AG10803 (cell line): ENCODE measurements at places on chromosomes 12 and 14.

- no peak for DNase-seq
These were observed 30.3 kb downstream of the CORO1C start for GRCh38 chr12:108700833-108701541.

DNA sequence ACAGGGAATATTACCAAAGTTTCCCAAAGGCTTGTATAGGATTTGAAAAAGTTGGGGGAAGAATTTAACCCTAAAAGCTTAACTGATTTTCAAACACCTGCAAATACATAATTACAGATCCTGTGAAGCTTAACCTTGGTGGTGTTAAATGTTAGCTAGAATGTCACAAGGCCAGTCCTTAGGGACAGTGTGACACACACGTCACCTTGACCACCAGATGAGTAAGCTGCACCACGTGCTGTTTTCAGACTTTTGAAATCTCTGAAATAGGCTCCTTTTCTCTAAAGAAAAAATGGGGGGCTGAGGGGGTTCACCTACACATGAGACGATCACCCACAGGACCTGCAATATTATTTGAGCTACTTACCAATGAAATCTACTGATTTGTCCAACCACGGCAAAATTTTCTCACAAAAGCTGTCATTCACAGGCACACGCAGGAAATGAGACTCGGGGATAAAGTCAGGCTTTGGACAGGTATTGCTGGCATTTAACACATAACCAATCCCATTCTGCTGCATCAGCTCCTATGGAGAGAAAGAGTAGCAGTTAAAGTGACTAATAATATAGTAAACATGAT is 75.9 kb downstream of the DUSP16 start:
- no peak for DNase-seq

GRCh38 chr12:106564678-106565329 is 18.0 kb upstream of the RFX4 start:
- DNase-seq, result no peak

DNA sequence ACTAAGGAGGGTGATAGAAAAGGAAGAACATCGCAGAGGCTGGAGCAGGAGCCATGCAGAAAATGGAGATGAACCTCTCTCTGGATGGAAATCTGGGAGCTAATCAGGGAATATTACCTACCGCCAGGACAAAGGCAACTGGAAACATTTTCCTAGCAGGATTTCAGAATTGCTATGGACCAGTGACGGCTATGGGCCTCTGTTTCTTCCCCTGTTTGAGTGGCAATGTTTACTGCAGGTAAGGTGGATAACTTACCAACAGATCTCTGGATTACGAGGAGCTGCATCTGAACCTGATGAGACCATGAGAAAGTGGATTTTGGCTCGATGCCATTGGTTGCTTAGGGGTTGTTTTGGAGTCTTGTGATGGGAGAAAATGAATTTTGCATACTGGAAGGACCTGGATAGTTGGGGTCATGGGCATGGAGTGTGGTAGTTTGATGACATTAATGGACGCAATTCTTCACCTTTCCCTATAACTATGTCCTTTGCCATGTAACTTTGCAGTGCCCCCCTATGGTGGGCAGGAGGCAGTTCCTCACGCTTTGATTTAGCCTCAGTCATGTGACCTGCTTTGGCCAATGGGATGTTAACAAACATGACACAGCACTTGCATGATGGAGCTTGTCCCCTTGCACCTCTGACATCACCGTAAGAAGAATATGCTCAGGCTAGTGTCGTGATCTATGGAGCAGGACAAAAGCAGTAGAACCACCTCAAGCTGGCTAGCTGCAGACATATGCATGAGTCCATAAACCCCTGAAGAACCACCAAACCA is 51.1 kb downstream of the CALM1 start:
- no peak for DNase-seq

GRCh38 chr14:71693381-71693780 is 238.8 kb upstream of the RGS6 start:
- DNase-seq, result peak; percentile 97

DNA sequence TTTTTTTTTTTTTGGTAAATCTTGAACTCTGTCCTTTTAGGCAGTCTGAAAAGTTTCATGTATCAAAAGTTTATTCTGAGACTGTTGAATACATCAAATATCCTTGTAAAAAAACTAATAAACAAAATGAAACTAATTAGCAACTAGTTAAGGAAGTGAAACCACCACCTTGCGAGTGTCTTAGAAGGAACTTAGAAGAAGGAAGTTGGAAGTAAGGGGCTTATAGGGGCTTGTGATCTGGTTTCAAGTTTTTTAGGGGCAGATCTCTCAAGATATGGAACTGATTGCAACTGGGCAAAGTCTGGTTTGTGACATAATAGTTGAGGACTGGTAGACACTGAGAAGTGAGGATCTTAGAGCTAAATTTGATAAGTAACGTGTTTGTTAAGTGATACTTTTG is 748.8 kb downstream of the C12orf50 start:
- DNase-seq, result no peak

- DNase-seq, result no peak
These were observed 129.1 kb upstream of the TBX3 start for GRCh38 chr12:114812858-114813761.

DNA sequence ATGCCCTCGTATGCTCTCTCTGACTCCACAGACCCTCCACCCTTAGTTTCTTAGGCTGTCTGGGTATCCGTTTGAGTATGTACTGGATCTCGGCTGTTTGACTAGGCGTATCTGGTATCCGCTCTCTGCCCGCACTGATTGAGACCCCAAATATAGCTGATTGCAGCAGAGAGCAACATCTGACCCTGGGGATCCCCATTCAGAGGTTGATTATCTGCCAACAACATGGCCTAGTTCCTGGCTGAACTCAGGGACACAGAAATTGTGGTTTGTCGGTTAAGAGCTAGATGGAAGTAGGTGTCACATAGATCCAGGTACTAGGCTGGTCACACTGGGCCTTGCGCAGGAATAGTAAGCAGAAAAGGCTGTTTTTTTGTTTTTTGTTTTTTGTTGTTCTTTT is 359.9 kb downstream of the FUT8 start:
- DNase-seq, result no peak

DNA sequence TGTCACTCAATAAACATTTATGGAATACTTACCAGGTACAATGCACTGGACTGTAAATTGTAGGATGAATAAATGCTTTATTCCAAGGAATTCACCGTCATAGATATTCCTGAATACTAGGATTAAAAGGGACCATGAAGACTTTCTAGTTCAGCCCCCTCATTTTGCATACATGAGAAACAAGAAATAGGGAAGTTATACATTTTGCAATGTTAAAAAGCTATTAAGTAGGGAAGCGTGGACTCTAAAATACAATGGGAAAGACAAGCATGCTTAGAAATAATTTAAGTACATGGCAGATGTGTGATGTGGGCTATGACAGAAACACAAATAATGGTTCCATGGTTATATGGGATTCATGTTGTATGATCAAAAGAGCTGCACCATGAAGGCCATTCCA is 89.4 kb upstream of the SYT10 start:
- DNase-seq, result no peak

- DNase-seq, result peak; percentile 21
These were observed 144.2 kb downstream of the C12orf75 start for GRCh38 chr12:105474672-105475071.

GRCh38 chr12:2933586-2933985 is 25.6 kb upstream of the TEAD4 start:
- no peak for DNase-seq

DNA sequence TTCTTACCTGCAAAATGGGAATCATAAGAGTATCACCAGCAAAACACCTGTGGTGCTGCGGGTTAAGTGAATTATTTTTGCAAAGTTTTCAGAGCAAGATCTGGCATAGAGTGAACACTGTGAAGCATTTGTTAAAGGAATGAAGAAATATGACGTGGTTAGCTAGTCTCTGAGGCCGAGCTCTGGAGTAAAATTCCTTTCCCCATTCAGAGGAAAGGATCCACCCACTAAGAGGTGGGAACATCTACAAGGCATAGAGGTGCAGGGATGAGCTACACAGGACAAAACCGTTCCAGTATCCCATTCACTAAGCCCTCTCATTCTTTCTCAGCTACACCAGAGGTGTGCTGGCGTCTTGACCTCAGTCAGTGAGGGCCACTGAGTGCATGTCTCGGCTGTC is 48.5 kb downstream of the JAG2 start:
- DNase-seq, result no peak

DNA sequence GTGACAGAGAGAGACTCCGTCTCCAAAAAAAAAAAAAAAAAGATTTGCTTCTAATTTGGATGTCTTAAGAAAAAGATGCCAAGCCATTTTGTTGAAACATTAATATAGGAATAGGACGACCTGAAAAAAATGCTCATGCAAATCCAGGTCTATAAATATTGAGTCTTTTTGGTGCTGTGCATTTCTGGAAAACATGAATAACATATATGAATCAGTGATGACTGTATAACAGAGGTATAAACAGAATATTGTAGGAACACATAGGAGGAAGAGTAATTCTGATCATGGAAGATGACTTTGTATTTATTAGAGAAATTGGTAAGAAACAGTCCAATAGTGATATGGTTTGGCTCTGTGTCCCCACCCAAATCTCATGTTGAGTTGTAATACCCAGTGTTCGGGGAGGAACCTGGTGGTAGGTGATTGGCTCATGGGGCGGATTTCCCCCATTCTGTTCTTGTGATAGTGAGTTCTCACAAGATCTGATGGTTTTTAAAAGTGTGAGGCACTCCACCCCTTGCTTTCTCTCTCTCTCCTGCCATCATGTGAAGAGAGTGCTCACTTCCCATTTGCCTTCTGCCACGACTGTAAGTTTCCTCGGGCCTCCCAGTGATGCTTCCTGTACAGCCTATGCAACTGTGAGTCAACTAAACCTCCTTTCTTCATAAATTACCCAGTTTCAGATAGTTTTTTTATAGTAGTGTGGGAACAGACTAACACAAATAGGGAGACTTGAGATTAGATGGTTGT is 3.0 kb upstream of the SRSF5 start:
- no peak for DNase-seq

DNA sequence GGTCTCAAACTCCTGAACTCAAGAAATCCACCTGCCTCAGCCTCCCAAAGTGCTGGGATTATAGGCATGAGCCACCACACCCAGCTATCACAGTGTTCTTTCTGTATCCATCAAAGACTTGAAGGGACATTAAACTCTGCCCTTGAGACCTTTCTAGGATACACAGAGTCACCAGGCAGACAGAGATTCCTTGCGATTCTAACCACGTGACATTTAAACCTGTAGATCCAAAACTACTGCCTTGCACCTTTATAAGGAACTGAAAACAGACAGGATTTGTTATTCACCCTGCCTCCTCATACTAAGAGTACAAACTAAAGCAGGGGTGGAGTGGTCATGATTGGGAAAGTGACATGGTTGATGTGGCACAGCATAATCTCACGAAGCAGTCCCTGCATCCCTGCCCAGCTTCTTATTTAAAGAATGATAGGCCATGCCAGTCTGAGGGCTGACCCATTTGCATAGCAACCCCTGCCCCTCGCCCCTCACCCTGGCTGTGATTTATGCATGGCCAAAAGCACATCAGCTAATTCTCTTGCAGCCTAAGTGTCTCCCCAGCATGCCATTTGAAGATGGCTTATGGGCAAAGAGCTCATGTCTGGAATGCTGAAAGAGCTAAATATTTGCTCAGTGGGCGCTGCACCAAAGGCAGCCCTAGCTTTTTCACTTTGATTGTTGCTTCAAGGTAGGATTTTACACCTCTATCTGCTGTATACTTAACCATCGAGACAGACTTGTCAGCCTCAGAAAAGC is 43.2 kb upstream of the MYBPC1 start:
- DNase-seq, result no peak

DNA sequence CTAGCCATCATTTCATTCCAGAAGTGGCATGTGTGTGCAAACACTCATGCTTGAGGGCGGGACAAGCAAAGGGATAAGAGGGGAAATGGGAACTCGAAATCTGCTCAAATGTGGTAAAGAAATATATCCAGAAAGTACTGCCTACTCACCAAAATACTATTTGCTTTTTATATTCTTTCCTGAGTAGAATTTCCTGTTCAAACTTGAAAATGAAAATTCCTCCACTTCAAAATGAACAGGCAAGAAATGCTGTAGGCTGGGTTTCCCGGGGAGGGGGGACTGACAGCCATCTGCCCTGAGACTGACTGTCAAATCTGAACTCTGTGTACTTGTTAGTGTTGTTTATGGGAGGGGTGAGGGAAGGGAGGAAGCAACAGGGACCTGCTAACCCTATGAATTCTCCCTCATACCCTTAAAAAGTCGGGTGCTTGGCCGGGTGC is 34.6 kb downstream of the NTF3 start:
- peak; percentile 81 for DNase-seq

DNA sequence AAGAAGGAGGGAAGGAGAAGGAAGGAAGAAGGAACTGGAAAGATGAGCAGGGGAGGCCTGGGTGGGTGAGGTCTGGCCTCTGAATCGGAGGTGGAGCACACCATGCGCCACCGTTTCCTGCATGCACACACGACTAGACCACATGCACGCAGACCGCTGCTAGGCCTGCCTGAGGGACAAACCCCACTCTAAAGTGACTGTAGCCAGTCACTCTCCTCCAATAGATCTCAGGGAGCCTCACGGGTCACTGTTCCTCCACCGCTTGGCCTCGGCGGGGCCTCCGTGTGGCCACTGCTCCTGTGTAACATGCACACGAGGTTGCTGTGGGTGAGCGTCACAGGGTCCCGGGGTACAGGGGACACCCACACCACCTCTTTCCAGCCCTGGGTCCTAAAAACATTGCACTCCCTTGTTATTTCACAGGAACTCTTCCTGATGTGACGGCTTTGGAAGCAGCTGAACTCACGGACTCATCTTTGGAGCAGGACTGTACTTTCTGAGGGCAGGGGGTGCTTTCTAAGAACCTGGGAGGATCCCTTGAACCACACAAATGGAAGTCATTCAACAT is 17.6 kb upstream of the CEBPE start:
- no peak for DNase-seq

- DNase-seq, result no peak
These were observed 7.2 kb downstream of the NFYB start for GRCh38 chr12:104130760-104131159.

DNA sequence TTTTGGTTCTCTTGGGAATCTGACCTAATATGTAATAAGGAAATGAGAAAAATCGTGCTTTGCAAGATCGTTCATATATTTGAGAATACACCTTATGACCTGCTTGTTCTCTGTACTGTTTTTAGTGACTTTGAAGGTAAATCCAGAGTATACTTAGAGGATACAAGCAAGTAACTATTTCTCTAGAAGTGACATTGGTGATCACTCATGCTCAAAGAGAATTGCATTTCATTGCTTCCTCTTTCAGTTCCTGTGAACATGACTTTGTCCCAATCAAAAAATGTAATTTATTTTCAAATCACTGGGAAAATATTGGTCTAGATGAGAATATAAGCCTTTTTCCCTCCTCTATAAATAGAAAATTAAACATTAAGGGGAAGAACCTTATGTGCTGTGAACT is 2.7 kb downstream of the KTN1 start:
- DNase-seq, result no peak

DNA sequence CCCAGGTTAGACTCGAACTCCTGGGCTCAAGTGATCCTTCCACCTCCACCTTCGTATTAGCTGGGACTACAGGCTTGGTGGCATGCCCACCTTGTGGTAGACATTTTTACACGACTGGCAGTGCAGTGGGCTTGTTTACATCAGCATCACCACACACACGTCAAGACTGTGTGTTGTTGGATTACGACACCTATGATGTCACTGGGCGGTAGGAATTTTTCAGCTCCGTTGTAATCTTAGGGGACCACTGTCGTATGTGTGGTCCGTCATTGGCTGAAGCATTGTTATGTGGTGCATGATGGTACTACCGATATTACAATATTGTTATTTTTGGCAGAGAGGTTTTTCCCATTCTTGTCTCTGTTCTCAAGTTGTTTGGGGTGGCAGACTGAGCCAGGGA is 50.7 kb downstream of the TSPAN9 start:
- no peak for DNase-seq
